ENCODE measurements at places on chromosomes 2 and 18.

DNA sequence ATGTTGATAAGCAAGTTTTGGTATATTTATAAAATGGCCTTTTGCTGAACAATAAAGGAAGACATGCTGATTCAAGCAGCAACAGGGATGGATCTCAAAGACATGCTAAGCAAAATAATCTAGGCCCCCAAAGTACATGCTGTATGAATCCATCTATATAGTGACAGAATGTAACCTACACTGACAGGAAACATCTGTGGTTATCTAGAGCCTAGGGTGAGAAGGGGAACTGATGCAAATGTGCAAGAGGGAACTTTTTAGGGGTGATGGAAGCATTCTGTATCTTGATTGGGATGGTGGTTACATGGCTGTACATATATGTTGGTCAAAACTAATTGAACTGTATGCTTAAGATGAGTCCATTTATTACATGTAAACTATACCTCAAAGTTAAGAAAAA, 24.2 kb downstream of the CNRIP1 start:
- no peak for DNase-seq

DNA sequence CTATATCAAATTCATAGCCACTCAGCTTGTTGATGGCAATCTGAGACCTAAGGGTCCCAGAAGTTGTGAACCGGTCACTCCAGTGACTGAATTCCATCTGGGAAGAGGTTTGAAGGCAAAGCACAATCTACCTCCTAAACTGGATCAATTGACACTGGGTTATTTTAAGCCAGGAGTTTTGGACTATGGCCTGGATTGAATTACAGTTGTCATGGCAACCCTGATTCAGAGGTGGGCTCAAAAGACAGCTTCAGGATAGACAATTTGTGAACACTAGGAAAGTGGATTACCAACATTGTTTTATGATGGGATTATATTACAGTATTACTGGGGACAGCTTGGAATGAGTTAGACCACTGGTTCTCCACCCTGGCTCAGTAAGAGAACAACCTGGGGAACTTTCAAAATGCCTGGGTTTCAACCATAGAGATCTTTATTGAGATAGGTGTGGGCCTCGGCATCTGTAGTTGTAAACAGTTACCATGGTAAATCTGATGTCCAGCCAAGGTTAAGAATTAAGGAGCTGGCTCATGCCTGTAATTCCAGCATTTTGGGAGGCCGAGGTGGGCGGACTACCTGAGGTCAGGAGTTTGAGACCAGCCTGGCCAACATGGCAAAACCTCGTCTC, 58.8 kb downstream of the MFSD6 start:
- no peak for DNase-seq

DNA sequence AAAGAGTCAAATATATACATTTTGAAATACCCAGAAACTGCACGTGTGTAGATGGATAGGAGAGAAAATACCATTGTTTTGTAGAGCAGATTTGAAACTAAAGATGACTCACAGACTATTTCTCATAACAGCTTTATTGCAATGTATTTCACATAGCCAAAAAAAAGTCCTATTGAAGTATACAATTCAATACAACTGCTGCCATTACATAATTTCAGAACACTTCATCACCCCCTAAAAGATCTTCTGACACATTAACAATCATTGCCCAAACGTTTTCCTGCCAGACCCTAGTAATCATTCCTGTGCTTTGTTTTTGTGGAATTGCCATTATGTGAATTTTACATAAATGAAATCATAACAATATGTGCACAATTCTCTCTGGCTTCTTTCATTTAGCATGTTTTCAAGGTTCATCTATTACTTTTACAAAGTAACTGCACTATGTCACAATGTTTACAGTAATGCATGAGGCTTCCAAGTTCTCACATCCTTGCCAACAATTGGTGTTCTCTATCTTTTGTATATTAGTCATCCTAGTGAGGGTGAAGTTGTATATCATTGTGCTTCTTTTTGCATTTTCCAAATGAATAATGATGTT, 378.6 kb upstream of the CWC22 start:
- DNase-seq: no peak

- DNase-seq: no peak
Observed at GRCh38 chr2:53131416-53131815, 636.2 kb upstream of the CHAC2 start.

DNA sequence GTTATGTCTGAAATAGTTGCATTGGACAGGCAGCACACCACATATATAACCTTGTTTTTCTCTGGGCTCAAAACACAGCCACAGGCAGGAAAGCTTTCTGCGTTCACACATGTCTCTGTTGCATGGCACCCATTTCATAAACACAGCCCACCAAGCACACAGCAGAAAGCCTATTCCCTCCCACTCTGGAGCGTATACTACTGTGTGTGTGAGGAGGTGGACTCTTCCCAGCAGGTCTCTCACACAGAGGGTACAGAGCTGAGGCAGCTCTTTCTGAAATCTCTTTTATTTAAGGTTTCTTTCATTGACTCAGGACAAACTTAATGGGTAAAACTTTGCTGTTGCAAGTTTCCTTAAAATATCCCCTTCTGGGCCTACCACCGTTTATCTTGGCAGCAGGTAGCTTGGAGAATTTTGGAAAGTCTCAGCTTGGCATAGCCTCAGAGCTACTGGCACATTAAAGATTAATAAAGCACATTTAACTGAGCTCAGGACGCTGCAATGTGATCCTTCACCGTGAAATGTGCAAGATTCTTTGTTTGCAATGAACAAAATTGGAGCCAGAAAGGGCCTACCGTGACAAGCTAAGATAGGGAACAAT, 105.1 kb upstream of the NCKAP5 start:
- DNase-seq: no peak

- DNase-seq: no peak
Observed at GRCh38 chr2:9094117-9094516, 90.6 kb upstream of the MBOAT2 start.

DNA sequence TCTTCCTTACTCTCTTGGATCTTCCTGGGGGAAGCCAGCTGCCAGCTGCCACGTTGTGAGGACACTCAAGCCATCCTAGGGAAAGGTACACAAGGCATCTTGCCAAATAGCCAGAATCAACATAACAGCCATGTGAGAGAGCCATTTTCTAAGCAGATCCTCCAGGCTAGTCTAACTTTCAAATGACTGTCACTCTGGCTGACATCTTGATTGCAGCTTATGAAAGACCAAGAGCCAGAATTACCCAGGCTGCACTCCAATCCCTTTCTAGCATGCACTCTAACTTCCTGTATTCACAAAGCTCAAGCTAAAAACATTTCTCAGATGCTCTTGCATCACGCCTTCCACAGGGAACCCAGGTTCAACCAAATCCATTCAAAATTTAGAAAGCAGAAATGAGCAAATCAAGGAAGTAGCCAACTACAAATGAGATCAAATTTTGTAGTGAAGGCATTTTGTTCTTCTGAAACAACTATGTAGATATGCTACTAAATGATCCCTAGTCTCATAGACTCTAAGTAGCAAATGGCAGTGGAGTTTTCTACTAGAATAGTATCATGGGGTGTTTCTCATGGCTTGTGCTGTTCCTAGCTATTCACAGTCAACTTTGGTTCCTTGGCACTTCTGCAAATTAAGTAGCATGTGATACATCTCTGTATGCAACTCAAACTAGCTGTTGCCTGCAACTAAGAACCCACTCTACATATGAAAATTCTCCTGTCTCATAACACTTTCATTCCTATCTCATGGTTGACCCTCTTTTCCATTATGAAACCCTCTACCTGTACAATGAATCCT, 281.9 kb downstream of the ZEB2 start:
- DNase-seq: no peak

GRCh38 chr2:216911886-216912285, 52.0 kb upstream of the TNP1 start:
- no peak for DNase-seq

- DNase-seq: no peak
Observed at GRCh38 chr2:152038441-152038958, 60.3 kb downstream of the CACNB4 start.

DNA sequence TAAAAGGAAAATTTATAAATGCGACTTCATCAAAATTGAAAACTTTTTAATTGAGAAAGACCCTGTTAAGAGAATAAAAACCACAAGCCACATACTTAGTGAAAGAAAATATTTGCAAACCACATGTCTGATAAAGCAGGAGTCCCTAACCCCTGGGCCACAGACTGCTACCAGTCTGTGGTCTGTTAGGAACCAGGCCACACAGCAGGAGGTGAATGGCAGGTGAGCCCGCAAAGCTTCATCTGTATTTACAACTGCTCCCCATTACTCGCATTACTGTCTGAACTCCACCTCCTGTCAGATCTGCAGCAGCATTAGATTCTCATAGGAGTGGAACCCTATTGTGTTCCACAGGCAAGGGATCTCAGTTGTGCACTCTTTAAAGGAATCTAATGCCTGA, 95.5 kb upstream of the CRACDL start:
- no peak for DNase-seq

DNA sequence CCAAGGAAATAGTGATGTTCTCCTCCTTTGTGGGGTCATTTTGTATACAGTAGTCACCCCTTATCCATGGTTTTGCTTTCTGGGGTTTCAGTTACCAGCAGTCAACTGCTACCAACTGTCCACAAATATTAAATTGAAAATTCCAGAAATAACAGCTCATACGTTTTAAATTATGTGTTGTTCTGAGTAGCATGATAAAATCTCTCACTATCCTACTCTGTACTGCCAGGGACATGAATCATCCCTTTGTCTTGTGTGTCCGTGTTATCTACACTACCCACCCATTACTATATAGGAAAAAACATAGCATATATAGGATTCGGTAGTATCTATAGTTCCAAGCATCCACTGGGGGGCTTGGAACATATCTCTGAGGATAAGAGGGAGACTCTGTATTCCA, 120.9 kb upstream of the DCC start:
- DNase-seq: no peak

DNA sequence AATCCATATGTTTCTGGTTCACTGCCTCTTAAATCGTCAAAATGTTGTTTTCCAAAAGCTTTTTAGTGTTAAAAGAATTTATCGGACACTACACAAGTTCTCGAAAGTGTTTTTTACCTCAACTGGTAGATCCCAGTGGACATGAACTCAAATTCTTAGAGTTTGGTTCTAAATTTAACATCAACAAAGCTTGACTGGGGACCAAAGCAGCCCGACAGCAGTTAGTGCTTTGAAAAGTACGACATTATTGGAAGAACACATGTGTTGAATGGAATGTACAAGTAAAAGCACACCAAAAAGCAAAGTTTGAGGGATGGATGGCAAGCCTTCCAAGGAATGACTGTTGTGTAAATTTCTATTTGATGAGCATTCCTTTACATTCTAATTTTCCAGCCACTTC, 803.9 kb upstream of the POU3F3 start:
- DNase-seq: no peak

- peak; percentile 11 for DNase-seq
Observed at GRCh38 chr2:232028631-232029030, 67.1 kb downstream of the DIS3L2 start.

DNA sequence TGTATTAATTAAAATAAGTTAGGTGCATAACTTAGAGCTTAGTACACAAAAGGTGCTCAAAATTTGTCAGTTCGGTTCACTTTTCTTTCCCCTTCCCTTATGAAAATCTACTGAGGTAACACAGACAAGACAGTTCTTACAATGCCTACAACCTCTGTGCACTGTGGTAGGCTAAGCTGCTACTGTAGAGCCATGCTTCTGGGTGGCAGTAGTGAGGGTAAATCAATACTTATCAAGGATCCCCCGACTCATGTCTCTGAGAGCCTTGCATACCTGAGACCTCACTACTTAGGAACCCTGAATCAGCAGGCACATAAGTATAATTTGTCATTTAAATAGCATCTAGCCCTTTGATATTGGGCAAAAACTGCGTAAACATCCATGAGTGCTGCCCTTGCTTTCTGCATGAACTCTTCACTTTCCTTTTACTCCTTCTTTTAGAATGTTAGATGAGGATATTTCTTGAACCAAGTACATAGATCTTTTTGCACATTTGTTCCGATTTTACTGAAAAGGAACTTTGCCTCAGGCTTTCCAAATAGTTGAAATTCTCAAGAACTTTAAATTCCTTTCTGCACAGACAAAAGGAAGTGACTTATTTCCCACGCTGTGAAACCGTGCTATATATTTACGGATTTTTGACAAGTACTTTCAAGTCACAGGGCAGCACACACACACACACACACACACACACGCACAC, 234.4 kb downstream of the TRIB2 start:
- no peak for DNase-seq

DNA sequence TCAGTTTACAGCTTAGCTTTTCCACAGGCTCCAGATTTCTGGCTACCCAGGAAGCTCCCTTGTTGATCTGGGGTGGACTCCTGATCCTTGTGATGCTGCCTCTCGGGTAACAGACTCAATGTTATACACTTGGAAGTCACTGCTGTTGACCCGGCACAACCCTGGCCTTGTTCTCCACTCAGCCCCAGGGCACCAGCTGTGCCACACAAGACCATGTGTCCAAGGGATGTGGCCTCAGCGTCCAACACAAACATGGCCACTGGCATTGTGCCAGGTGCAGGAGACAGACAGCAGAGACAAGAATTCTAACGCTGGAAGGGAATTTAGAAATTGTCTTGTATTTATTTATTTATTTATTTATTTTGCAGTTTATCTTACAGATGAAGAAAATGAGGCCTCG, 39.0 kb upstream of the PPP4R1 start:
- DNase-seq: no peak

GRCh38 chr2:207240649-207241048, 74.9 kb upstream of the KLF7 start:
- no peak for DNase-seq

GRCh38 chr2:64906853-64907536, 82.2 kb upstream of the SLC1A4 start:
- no peak for DNase-seq

GRCh38 chr2:180291060-180291459, 284.0 kb upstream of the CWC22 start:
- no peak for DNase-seq

GRCh38 chr2:23390152-23390551, 5.2 kb downstream of the KLHL29 start:
- no peak for DNase-seq

DNA sequence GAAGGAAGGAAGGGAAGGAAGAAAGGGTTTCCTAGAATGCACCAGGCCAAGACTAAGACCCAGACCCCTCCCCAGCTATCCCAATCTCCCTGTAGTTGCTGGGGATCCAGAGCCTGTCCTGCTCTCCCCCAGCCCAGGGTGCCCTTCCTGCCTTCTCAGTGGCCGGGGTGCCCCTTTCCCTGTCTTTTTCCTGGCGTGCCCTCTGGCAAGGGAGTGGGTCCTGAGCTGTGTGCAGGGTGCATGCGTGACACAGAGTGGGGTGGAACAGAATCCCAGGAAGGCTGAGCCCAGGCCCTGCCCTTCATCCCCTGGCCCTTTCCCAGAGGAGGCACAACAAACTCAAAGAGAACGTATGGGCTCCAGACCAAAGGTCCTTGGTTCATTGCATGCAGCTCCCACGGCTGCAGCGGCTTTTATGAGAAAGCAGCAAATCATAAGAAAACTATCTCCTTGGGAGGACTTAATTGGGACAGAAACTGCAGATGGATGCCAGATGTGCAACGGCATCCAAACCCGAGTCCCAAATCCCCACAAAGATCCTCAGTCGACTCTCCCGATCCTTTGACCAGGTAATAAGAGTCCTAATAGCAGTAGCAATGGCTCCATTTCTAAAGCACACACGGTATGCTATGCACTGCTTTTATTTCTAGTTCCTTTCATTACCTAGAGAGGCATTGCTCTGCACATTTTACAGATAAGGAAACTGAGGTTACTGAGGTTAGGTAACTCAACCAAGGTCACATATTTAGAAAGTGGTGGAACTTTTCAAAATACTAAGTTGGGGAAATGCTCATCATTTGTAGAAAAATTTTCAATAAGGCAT, 12.7 kb upstream of the ARID5A start:
- no peak for DNase-seq

Measured in hepatic stellate cell (primary cell).